ENCODE measurements at places on chromosomes 16 and 17.
A peak's percentile ranks its signal among the peaks of the same experiment; 100 is the strongest.

GRCh38 chr16:77277141-77277540 is 77.9 kb downstream of the SYCE1L start:
- no peak for DNase-seq

GRCh38 chr16:55082591-55082976 is 151.9 kb downstream of the IRX5 start:
- DNase-seq, result no peak

- no peak for DNase-seq
Measured at GRCh38 chr17:40937384-40937819, at the start of gene KRT23. TSS of gene KRT23 (minus strand) at chr17:40937646. CDS start at chr17:40936603, 1,043 bp downstream.

- peak; percentile 85 for DNase-seq
Measured at GRCh38 chr16:73176577-73177013, 128.7 kb upstream of the ZFHX3 start.

- DNase-seq, result peak; percentile 53
Measured at GRCh38 chr16:3029491-3030221, 5.8 kb downstream of the THOC6 start.

DNA sequence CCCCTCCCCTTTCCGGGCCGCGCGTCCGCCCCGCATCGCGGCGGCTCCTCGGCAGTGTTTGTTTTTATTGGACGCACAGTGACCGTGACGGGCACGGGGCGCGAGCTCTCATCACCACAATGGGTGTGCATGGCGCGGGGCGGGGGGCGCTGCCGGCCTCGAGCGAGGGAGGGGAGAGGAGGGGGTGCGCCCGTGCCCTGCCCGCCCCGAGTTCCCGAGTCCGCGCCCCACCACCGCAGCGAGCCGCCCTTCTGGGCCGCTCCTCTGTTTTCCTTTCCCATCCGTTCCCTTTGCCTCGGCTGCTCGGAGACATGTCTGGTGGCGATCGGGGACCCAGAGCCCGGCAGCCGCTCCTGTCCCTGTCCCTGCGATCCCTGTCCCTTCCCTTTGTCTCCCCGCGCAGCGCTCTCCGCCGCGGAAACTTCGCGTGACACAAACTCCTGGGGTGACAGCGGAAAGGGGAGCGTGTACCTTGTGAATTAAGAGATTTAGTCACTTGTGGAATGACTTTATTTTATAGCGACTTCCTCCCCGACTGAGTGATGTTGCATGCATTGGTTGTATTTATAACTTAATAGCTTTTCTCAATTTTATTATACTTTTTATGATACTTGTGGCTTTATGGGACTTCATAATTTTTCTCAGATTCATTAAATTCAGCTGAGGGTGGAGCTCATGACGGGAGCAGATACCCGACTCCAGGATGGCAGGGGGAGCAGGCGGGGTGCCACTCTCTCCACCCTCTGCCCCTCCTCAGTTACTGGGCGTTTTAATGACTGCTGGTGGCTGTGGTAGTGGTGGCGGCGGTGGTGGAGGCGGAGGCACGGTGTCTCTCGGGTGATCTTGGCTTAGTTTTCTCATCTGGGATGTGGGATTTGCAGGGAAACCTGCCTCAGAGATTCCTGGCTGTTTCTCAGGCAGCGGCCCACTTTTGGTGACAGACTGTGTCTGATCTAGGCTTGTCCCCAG is 40.8 kb downstream of the MRM1 start:
- DNase-seq, result peak; percentile 28

DNA sequence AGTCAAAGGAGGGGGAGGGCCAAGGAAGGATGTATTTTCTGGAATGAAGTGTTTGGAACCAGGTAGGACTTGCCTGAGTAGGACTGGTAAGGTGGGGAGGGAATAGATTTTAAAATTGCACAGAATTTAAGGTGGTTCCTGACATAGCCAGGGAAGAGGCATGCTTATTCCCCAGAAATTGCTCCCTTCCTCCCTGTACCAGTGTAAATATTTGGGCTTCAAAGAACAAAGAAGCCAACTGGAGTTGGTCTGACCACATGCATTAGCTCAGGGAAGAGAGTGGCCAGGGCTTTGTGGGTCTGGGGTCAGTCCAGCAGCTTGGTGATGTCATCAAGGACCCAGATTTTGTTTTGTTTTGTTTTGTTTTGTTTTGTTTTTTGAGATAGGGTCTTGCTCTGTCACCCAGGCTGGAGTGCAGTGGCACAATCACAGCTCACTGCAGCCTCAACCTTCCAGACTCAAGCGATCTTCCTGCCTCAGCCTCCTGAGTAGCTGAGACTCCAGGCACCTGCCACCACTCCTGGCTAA is 9.3 kb upstream of the MRTFB start:
- DNase-seq, result no peak

DNA sequence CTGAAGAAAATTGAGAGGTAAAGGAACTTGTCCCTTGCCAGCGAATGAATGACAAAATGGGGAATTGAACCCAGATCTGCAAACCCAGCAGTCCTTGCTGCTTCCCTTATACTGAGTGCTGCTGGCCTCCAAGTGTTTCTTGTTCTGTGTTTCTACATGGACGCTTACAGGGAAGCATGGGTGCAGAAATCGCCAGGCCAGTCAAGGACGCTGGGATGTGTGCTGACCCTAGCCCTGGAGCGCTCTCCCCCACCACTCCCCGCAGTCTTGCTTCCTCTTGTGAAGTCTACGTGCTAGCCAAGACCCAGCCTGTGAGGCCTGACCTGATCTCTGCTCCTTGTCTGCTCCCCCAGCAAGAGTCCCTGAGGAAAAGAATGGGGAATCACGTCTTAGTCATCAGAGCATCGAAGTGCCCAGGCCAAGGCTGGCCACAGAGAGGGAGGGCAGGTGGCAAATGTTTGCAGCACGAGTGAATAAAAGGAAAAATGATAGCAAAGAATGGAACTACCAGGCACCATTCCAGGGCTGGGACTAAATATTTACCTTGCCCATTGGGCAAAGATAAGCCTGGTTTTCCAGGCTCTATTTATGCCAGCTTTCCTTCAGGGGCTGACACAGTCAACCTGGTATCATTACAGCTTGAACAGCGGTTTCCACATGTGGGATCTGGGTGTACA is 17.4 kb downstream of the CA4 start:
- DNase-seq, result no peak

GRCh38 chr17:56432443-56432842 is 161.1 kb upstream of the NOG start:
- no peak for DNase-seq

DNA sequence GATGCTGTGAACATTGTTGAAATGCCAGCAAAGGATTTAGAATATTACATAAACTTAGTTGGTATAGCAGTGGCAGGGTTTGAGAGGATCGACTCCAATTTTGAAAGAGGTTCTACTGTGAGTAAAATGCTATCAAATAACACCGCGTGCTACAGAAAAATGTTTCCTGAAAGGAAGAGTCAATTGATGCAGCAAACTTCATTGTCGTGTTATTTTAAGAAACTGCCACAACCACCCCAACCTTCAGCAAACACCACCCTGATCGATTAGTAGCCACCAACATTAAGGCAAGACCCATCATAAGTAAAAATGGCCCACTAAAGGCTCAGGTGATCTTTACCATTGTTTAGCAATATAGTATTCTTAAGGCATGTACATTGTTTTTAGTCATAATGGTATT is 27.3 kb downstream of the HLF start:
- no peak for DNase-seq

DNA sequence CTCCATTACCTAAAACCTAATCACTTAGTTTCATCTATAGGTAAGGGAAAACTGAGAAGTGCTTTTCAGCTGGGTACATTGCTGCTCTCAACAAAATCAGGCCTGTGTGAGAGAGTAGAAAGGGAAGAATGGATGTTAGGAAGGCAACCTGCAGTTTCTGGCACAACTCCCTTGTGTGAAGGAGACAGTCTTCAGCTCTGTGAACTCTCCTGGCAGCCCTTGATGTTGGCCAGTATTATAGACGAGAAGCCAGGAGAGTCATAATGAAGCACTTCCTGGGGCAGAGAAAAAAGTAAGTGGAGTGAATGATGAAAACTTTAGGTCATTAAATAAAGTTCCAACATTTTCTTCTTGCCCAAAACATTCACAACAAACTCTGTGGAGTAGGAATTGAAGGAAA is 260.1 kb downstream of the IRX3 start:
- no peak for DNase-seq

DNA sequence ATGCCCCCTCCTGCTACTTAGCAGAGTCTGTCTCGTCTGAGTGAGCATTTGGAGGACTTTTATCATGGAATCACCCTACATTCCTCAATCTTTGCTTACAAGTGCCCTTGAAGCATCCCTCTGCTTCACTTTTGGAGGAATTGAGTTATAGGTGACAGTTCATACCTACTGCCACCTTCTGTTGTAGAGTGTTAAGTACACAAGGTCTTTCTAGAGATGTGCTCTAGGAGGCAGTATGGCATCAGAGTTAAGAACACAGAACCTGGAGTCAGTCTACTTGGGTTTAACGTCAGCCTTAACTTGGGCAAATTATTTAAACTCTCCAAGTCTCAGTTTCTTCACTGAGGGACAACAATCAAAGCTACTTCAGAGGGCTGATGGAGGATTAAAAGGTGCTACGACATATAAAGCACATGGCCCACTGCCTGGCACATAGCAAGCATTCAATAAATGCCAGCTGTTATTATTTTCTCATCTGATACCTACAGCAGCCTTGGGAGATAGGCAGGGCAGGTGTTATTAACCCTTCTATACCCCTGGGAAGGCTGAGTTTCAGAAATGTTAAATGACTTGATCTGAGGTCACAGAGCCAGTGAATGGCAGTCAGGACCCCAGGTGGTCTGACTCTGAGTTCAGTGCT is 62.2 kb downstream of the UTP18 start:
- DNase-seq, result no peak

GRCh38 chr17:40130352-40131042 is 8.7 kb downstream of the MSL1 start:
- DNase-seq, result no peak

DNA sequence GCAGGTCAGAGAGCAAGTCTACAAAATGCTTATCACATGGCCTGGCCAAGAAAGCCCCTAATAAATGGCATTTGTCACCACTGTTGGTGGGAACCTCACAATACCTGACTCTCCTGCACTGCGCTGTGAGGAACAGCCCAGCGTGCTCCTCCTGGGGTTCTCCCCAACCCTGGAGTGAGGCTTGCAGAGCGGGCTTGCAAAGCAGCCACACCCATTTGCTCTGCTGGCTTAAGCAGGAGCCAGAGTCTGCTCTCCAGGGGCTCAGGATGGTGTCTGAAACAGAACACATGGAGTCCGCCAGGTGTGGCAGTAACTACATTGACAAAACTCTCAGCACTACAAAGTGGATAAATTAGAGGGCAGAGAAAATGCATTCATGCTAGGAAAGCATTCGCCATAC is 331.0 kb upstream of the CCL2 start:
- DNase-seq, result no peak

- no peak for DNase-seq
Measured at GRCh38 chr17:72822358-72823023, 270.0 kb downstream of the SLC39A11 start.

DNA sequence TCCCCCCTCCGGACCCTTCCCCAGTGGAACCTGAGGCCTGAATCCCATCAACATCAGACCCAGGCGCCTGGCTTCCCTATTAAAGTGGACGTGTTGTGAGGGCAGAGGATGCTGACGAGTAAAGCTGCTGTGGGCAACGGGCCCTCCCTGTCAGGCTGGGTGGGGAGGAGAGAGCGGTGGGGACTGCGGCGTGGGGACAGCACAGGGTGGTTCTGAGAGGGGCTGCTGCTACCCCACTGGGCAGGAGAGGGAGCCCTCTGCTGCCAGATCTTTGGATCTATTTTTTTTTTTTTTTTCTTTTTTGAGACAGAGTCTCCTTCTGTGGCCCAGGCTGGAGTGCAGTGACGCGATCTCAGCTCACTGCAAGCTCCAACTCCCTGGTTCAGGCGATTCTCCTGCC is 5.9 kb downstream of the CA5A start:
- peak; percentile 17 for DNase-seq

GRCh38 chr16:89067677-89068443 is 25.8 kb upstream of the ACSF3 start:
- DNase-seq, result no peak

DNA sequence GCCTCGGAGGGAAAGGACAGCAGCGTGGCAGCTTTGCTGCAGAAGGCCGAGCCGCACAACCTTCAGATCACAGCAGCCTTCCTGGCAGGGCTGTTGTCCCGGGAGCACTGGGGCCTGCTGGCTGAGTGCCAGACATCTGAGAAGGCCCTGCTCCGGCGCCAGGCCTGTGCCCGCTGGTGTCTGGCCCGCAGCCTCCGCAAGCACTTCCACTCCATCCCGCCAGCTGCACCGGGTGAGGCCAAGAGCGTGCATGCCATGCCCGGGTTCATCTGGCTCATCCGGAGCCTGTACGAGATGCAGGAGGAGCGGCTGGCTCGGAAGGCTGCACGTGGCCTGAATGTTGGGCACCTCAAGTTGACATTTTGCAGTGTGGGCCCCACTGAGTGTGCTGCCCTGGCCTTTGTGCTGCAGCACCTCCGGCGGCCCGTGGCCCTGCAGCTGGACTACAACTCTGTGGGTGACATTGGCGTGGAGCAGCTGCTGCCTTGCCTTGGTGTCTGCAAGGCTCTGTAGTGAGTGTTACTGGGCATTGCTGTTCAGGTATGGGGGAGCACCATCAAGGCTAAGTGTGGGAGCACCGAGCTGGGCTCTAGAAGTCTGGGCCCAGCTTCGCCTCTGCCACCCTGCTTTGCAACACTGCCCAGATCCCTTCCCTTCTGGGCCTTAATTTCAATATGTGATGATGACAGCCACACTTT is 18.6 kb downstream of the NOD2 start:
- no peak for DNase-seq

DNA sequence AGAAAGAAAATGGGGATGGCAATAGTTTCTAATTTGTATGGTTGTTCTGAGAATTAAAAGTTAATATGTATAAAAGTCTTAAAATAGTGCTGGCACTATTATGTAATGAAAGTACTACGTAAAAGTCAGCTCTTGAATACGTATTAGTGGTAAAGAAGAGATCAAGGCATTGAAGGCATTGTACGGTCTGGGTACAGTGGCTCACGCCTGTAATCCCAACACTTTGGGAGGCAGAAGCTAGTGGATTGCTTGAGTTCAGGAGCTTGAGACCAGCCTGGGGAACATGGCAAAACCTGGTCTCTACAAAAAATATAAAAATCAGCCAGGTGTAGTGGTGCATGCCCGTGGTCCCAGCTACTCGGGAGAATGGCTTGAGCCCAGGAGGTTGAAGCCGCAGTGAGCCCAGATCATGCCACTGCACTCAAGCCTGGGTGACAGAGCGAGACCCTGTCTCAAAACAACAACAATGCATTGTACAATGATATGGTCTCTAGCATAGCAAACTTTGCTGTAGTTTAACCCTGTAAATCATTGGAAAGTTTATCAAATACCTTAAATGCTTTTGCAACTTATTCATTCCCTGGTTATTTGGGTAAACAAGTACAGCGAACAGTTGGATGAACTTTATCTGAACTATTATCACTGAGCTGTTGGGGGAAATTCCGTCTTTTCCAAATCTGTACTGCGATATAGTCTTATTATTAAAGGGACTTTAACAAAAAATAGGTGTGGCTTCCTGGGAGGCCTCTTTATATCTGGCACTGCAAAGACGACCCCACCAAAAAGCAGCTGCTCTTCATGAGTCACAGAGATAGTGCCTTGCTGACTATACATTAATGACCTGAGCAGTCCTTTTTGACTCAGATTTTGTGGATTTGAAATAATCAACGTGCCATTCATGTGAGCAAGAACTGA is 73.6 kb downstream of the GPRC5B start:
- peak; percentile 6 for DNase-seq
